ENCODE measurements at places on chromosomes 12 and 14.

- no peak for DNase-seq
Observed at GRCh38 chr14:74962046-74962445, 6.6 kb upstream of the PGF start.

DNA sequence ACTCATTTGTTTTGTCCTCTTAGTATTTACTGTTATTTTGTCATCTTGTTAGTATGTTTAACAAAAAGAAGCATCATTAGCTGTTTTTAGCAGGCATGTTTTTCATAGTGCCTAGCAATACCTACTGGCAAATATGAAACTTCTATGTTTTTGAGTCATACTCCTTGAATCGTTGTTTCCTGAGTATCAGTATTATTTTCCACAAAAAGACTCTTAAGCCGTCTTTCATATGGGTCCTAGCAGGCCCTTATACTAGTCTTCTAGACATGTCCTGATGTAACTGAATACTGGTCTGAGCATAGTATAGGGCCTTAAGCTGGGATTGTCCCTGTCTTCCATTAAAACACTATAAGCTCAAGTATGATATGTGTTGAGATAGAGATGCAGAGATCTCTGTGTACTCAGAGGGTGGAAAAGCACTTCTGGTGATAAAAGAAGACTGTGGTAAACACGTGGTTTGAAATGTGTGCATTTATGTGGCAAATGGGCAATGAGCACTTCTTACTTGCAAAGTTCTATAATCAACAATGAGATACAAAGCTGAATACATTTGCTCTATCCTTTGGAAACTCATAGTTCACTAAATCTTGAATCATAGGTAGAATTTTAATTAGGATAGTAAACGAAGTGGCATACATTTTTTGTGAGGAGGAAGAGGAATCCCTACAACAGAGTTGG lies 348.8 kb downstream of the PDZRN4 start:
- no peak for DNase-seq

GRCh38 chr12:108696111-108696995 lies 35.0 kb downstream of the CORO1C start:
- peak; percentile 96 for DNase-seq

DNA sequence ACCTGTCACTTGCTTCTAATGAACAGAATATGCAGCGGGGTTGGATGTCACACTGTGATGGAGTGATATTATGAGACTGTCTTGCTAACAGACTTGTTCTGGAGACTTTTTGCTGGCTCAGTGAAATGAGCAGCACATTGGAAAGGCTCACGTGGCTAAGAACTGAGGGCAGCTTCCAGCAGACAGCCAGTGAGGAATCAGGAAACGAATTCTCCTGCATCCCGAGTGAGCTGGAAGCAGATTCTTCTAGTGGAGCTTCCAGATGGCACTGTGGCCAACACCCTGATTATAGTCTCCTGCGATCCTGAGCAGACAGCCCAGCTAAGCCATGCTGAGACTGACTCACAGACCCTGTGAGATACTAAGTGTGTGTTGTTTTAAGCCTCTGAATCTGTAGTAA lies 16.1 kb upstream of the TSPAN9 start:
- DNase-seq: peak; percentile 78

GRCh38 chr12:24109381-24110039 lies 160.0 kb upstream of the SOX5 start:
- no peak for DNase-seq

GRCh38 chr14:79661752-79662151 lies 549.6 kb downstream of the DIO2 start:
- DNase-seq: no peak

- no peak for DNase-seq
Observed at GRCh38 chr14:105163040-105163742, 5.4 kb downstream of the JAG2 start.

GRCh38 chr14:94581127-94581999 lies at the start of gene SERPINA5:
Gene SERPINA5 (plus strand): TSS chr14:94581426. CDS start chr14:94587363, 5,937 bp downstream.
- no peak for DNase-seq

- no peak for DNase-seq
Observed at GRCh38 chr12:17572250-17572649, 517.7 kb downstream of the RERGL start.

All from HFFc6 (cell line).